Stimulated activated CD8-positive, alpha-beta memory T cell treated with anti-CD3 and anti-CD28 coated beads, Interleukin-7, amount 100 ng/mL, for 4 hours (primary cell): ENCODE measurements at places on chromosomes 12 and 14.

DNA sequence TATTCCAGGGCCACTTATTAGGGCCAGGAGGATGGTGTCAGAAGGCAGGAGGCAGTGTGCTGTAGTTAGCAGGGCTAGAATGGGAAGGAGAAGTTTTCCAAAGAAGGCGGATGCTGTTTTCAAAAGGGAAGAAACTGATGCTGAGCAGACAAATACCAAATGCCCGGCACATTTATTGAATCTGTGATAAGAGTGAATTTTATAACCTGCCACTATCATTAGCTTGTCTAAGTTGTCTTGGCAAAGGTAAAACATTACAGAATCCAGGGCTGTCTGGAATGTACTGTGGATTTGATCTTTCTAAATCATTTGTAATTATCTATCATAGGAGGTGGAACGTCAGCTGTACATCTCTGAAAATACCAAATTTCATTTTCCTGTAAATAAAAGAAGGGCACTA lies 40.8 kb downstream of the NDUFA12 start:
- no peak for DNase-seq

- DNase-seq = no peak
Observed at GRCh38 chr14:67444395-67444794, 32.4 kb upstream of the PLEK2 start.

GRCh38 chr12:49331380-49332222 lies 5.4 kb downstream of the C1QL4 start:
- no peak for DNase-seq

DNA sequence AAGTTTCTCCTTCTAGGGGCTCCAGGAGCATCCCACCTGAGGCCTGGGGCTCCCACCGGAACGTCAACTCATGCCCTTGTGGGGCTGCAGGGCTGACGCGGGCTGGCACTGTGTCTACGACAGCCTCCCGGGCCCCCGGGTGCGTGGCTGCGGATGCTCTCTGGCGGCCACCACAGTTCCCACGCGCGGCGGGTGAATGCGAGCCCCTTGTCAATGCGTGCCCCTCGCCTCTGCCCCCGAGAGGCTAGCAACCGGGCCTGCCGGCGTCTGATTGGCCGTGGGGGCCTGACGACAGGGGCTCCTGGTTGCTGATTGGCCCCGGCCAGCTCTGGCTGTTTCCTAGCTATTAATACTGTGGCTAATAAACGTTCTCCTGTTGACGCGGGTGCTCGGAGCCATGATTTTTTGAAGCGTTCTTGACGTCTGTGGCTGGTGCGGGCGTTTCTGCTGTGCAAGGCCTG lies 1.8 kb upstream of the MEG3 start:
- no peak for DNase-seq

- no peak for DNase-seq
Observed at GRCh38 chr14:36975834-36976233, 196.6 kb downstream of the SLC25A21 start.

- DNase-seq = no peak
Observed at GRCh38 chr14:36254020-36254624, 66.3 kb downstream of the MBIP start.

DNA sequence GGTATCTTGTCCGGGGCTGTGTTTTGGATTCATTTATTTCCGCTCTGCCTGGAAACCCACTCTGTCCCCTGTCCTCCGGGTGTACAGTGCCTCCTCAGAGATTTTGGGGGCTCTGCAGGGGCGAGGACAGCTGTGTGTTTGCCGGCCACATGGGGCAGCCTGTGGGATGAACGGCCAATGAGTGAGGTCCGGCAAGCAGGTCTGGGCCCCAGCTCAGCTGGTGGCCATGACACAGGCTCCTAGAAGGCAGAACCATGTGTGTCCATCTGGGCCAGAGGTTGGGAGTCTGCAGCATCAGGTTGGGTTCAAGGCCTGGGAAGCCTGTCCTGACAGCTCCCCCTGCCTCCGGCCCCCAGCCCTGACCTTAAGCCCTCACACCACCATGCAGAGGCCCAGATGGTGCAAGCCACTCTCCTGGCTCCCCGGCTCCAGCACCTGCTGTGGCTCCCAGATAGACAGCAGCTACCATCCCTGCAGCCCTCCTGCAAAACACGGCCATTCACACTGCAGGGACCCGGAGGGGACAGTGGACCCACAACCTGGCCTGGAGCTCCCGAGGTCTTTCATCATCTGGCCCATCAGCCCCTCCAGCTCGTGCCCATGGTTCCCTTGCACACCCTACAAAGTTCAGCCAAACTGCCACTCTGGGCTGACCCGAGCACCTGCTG lies 220.1 kb upstream of the C14orf180 start:
- DNase-seq = no peak

DNA sequence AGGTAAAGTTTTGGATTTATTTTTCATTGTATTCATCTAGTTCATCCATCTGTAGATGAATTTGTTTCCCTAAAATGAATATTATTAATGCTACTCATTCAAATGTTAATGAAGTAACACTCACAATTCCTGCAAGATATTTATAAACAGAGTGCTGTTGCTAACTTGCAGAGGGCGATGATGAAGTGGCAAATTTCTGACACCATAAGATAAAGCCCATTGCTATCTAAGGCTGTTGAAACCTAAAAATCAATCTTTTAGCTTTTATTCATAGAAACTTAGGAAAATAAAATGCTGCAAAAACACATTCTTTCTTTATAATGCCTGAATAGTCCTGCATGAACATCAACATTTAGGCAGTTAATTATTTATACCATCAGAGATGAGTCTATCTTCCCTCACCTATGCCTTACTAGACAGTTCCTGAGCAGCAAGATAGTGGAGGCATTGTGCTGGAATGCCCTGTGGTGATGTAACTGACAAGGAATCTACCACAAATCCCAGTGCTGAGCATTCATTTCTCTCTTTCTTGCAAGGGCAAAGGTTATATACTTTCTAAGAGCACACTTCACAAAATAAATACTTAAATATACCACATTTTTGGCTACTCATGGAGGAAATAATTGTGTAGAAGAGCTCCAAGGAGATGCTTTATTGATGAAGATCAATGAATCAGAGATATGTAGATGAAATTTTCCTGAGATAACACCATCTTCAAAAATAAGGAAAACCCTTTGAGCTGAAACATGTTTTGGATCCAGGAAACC lies 57.6 kb downstream of the LMNTD1 start:
- DNase-seq = no peak

DNA sequence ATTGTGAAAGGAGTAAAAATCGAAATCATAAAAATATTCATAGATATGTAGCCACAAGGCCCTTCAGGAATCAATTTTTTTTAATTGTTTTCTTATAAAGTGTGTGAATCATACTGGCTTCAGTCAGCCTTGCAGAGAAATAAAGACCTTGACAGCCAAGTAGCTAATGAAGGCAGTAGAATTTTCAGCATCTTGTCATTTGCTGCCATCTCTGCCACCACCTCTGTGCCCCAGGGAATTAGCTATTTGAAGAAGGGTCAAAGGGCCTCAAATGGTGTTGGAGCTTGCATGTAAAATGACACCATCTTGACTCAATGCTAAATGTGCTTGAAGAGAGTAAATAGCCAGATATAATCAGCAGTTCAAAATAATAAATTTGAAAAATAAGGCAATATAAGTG lies 359.4 kb upstream of the DCN start:
- no peak for DNase-seq

GRCh38 chr12:3313675-3314663 lies 177.0 kb upstream of the PRMT8 start:
- no peak for DNase-seq

- no peak for DNase-seq
Observed at GRCh38 chr14:51821822-51822221, 38.6 kb upstream of the GNG2 start.

GRCh38 chr12:56479625-56480024 lies 8.3 kb downstream of the GLS2 start:
- DNase-seq = no peak

- DNase-seq = no peak
Observed at GRCh38 chr12:120972870-120973543, 5.3 kb upstream of the HNF1A start.

- DNase-seq = no peak
Observed at GRCh38 chr12:4449851-4450221, 4.2 kb upstream of the FGF6 start.

DNA sequence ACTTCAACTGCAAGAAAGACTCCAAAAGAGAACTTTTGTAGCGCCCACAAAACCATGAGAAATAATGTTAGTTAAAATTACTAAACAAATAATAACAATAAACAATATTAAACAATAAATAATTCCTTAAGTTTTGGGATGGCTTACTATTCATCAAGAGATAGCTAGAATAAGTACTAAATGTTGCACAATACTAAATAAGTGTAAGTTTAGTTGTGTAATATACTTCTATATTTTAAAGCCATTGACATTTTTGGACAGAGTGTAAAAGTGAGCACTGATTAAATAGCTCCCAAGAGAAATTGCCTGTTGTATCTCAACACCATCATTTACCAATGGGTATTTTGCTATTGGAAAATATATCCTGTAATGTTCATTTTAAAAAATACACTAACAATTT lies 166.7 kb downstream of the ALG10 start:
- DNase-seq = no peak

DNA sequence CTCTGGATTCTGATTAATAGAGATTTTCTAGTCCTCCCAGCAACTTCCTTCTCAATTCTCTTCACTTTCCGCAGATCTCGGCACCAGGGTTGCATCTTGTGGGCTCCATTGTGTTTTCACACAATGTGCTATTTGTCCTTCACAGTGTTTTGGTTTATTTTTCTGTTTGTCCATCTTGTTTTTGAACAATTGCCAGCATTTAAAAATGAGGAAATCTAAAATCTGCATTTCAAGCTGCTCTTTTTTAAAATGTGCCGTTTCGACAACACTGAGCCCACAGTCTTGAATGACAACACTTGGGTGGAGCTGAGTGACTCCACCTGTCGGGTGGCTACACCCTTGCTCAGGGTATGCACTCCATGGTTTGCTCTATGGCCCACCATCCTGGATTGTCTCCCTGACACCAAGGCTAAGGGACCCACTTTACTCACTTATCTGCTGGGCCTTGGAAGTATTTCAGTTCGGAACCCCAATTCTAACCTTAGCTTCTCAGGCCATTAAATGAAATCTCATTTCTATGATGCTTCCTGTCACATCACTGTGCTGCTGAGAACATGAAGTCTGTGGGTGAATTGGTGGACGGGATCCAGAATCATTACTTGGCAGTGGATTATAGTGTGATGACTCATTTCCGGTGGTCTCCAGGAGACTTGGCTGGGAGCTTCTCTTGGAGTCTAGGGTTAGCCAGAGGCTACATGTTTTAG lies 3.4 kb upstream of the MYRFL start:
- no peak for DNase-seq

DNA sequence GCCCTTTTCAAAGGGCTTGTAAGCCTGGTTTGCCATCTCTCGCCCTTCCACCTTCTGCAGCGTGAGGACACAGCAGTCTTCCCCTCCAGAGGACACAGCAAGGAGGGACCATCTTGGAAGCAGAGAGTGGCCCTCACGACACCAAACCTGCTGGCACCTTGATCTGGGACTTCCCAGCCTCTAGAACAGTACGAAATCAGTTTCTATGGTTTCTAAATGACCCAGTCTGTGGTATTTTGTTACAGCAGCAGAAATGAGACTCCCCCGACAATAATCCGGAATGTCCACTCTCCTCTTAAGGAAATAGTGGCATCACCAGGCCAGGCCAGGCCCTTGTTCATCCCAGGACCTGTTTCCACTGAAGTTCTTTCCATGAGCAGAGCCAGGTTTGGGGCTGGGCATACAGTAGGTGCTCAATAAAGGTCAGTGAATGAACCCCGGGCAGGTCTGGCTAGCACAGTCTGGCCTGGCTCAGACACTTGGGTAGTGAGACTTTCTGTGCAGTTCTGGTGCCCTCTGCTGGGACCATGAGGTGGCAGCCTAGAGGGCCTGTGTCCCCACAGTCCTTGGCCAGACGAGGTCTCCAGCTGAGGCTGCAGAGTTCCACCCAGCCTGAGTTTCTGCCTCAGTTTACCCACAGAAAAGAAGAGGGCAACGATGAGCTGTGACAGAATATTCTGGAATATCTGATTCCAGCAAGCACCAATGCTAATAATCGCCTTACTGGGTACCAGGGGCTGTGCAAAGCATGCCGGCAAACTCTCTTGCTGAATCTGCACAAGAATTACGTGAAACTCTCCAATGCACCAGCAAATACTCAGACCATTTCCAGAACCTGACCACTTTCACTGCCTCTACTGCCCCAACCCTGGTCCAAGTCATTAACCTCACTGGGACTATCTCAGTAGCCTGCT lies 14.0 kb downstream of the ABCB9 start:
- DNase-seq = peak; percentile 52

- DNase-seq = no peak
Observed at GRCh38 chr12:57764662-57765002, 2.2 kb downstream of the CYP27B1 start.

DNA sequence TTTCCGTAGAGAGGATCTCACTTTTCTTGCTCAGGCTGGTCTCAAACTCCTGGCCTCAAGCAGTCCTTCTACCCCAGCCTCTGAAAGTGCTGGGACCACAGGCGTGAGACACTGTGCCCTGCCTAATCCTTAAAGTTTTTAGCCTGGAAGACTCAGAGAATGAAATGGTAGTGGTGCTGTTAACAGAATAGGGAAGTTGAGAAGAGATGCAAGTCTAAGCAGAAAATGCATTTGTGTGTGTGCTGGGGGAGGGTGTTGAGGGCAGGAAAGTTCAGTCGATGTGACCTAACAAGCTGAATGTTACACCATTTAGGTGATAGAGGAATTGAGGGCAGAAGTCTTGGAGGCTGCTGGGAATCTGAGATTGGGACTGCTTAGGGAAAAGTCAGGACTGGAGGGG lies 6.9 kb upstream of the TUBA1A start:
- no peak for DNase-seq

DNA sequence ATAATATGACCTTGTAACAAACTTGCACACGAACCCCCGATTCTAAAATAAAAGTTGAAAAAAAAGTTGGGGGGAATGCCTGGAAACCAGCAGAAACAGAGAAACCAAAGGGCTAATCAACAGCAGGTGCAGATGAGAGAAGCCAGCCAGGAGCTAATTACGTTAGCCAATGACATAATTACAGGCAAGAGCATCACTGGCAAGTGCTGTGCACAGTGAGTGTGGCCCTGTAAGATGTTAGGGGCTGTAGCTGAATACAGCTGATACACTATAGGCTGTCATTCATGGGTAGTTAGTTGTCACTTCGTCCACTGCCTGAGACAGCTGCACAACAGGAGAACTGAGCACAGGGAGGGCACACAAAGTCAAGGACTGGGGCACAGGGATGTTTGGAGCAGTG lies 7.3 kb upstream of the FGF23 start:
- DNase-seq = no peak

DNA sequence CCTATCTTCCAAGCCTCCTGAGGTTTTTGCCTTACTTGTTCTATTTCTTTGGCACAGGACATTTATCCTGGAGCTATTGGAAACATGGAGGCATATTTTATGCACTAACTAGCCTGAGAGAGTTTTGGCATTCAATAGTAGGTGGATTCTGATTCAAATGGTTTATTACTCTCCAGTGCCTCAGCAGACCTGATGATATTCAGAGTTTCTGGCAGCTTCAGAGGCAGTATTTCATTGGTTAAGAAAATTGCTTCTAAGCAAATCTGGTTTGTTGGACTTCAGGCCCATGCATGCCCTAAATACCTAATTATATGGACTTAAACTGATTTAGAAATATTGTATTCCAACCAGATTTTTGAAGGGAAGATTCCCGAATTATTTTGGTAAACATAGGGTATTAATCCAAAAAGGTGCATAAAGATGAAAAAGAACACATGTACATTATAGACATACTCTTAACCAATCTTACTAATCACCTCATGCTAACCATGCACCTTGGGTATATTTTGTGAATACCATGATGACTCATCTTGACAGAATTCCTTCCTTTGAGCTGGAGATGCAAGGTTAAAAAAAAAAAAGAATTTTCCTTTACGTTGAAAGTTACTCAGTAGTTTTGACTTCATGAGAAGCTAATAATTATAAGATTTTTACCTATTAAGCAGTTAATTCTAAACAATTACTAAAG lies 44.3 kb upstream of the KTN1 start:
- DNase-seq = no peak
